ENCODE measurements at places on chromosomes 7 and 10. TPM values are rescaled to one million over a fixed set of nuclear protein-coding genes. Genes with fewer than 3 reads are reported as not detected.

TMEM106B gene
- 35.4 TPM for total RNA-seq

CRTAC1 gene
- total RNA-seq = 1.4 TPM

GRM3 gene
- not detected for total RNA-seq

SCD gene
- 165 TPM for total RNA-seq

RNLS gene
- 8.0 TPM for total RNA-seq

SPDYE2B gene
- not detected for total RNA-seq

ASNS gene
- 68.2 TPM for total RNA-seq

HMX3 gene
- total RNA-seq = not detected

VGF gene
- total RNA-seq = 26.2 TPM

NODAL gene
- not detected for total RNA-seq

ASAH2 gene
- total RNA-seq = 3.6 TPM

ZNF37A gene
- total RNA-seq = 6.3 TPM

GOLGA7B gene
- total RNA-seq = 5.0 TPM

STEAP2 gene
- 4.7 TPM for total RNA-seq

EVX1 gene
- not detected for total RNA-seq

PRPS1L1 gene
- total RNA-seq = not detected

RBM33 gene
- total RNA-seq = 29.2 TPM

ENKUR gene
- total RNA-seq = 0.31 TPM

ZNF488 gene
- total RNA-seq = 13.3 TPM

SPDYE9 gene
- total RNA-seq = not detected

C10orf143 gene
- total RNA-seq = 0.83 TPM

UTF1 gene
- not detected for total RNA-seq

CWF19L1 gene
- total RNA-seq = 19.4 TPM

ENTPD1 gene
- 0.02 TPM for total RNA-seq

DNAH11 gene
- 0.15 TPM for total RNA-seq

EPHA1 gene
- not detected for total RNA-seq

AEBP1 gene
- not detected for total RNA-seq

ASB10 gene
- not detected for total RNA-seq

Data from A549 treated with CORT108297 at 1 μM for 4 hours (cell line).